Stimulated activated CD4-positive, alpha-beta T cell treated with anti-CD3 and anti-CD28 coated beads, Interleukin-4, amount 100 ng/mL, for 1 hour (primary cell): ENCODE measurements at places on chromosomes 16 and 17.

- DNase-seq: no peak
Measured at GRCh38 chr16:15783985-15784384, 72.8 kb downstream of the MYH11 start.

DNA sequence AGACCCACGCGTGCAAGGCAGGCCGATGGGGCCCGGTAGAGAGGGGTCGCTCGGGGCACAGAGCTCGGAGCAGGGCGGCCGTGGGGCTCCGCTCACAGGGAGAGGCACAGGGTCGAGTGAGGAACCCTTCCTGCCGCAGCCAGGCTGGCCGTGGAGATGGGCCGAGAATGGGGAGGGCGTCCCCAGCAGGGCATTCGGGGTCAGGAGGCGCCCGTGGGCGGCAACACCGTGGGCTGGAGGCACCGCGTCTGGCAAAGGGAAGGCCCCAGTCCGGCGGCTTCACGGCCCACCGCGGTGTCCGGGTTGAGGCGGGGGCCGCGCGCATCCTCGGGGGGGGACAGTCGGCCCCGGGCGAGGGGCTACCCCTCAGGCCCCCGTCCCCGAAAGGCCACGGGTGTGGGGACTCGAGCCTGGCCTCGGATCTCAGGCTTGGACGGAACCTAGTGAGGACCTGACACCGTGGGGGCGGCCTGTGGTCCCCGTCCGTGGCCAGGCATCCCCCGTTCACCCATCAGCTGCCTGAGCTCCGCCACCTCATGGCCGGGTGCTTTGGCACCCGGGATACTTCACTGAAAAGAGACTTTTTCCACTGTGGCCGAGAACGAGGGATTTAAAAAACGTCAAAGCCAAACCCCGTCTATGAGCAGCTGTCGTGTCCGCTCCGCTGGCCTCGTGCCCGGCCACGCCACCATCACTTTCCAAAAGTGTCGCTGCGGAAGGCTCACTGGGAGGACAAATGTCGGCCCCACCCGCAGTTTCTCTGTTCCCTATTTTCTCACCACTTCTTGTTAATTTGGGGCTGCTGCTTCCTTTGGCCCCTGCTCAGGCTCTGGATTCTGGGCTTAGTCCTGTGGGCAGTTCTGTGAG lies 73.6 kb downstream of the METRNL start:
- no peak for DNase-seq

GRCh38 chr16:54477714-54478113 lies 191.1 kb upstream of the IRX3 start:
- DNase-seq: no peak

- DNase-seq: no peak
Measured at GRCh38 chr17:42804918-42805367, 6.3 kb downstream of the CNTD1 start.

GRCh38 chr16:81543571-81543970 lies 99.0 kb downstream of the CMIP start:
- DNase-seq: no peak

- no peak for DNase-seq
Measured at GRCh38 chr17:13626703-13627102, 25.0 kb upstream of the HS3ST3A1 start.

GRCh38 chr17:1469231-1469852 lies 13.3 kb upstream of the CRK start:
- DNase-seq: no peak

DNA sequence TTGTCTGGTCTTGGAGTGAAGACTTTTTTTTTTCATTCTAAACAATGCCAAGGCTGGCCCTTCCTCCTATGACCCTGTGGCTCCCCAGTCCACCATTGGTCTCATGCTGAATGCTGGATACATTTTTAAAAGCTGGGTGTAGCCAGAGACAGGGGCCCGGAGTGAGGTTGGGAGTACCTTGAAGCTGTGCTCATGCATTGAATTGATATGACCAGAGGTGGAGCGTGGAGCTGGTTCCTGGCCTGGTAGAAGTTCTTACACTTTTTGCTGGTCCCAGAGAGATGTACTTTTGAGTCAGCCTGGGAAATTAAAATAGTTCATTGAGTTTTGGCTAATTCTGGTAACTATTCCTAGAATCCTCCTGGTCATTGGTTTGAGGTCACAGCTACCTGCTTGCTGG lies 83.6 kb downstream of the CMIP start:
- DNase-seq: no peak

DNA sequence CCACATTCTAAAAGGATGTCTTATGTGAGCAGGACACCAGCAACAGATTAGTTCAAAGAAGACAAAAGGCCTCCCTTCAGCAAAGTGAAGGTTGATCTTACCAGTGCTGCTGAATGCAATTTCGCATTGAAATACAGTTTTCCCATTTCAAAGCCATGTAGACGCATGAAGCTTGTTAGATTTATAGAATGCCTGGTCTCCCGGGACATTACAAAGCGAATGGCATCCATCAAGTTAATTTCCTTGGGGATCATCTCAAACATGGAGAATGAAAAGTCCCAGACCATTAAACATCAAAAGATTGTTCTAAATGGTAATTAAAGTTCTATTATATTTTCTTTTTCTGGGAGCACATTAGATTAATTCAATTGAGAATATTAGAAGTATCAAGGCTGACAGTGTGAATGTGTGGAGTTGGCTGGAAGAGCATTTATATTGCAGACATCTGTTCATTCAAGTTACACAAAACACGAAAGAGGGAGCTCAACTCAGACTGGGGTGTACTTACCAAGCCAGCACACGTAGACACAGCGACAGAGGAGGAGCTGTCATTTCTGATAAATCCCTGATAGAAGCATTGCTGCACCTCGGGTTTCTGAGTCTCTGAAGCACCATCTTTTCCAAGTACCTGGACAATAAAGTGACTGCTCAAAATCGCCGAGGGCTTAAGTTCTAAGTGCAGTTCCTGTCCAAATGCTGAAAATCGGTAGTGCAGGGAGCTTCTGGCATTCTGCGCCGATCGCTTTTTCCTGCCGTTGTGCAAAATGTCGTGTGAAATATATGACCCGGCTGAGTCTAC lies 3.8 kb downstream of the ADAMTS18 start:
- DNase-seq: no peak

DNA sequence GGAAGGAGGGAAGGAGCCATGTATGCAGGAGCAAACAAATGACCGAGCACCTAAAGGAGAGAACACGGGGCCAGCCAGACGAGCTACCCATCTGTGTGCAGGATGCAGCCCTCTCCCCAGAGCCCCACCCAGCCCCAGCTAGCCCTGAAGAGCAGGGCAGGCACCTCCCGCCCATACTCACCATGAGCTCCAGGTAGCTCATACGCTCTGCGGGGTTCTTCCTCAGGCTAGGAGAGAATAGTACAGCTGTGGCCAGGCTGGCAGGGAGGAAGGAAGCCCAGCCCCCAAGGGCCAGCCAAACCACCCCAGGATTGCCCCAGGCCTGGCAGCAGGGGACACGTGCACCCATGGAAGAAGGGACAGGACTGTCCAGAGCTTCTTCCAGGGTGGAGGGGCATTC lies 81.9 kb downstream of the KCNJ18 start:
- no peak for DNase-seq

DNA sequence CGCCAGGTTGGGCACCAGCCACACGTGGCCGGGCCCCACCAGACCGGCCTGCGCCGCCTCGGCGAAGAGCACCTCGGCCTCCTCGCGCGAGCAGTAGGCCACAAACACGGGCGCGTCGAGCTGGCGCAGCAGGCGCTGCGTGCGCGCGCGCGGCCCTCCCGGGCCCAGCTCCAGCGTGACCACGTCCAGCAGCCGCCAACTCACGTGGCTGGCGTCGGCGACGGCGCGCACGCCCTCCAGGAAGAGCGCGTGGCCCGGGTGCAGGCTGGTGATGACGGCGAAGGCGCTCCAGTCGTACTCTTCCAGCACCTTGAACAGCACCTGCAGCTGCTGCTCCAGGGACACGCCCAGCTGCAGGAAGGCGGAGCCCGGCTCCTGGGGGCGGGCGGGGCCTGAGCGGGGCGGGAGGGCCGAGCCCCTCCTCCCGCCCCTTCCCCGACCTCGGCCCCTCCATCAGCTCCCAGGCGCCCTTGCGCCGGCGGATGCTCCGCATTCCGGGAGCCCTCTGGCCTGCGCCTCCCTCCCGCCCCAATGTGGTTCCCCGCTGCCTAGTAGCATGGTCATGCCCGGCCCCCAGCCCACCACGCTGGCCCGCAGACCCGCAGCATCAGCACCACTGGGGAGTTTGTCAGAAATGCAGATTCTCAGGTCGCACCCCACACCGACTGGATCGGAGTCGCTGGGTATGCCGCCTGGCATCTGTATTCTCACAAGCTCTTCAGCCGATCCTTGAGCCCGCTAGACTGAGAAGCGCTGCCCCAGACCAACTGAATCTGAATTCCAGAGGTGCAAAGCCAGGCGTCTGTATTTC lies 7.2 kb downstream of the GRIN2C start:
- DNase-seq: peak; percentile 70

DNA sequence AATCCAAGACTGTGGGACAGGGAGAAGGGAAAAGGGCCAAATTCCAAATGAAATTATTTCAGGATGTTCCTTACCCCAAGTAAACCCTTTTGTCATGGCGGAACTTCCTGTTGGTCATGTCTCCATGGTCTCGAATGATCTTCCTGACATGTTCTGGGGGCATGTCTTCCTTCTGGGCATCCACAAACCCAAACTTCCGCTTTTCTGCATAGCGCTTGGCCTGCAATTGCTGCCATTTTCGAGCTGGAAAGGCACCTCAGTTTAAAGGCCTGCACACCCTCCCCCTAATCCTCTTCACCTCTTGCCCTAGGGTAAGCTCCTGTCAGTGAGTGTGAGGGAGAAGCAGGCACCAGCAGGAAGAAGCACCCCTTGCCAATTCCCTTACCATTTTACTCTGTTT lies 1.2 kb downstream of the PRPF8 start:
- no peak for DNase-seq

DNA sequence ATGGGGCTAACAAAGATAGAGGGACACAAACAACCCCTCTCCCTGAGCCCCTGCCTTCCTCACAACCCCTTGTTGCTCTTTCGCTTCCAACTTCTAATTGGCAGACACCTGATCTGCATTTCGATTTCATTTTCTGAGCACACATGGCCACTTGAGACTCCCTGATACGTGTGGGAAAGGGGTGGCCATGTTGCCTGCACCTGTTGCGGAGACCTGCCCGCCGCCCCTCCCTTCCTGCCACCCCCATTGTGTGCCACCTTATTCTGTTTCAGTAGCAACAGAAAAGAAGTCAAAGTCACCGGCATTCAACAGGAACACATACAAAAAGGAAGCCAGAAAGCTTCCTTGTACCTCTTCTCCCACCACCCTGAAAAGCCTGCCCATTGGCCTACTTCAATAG lies 254.7 kb upstream of the SOX9 start:
- no peak for DNase-seq

DNA sequence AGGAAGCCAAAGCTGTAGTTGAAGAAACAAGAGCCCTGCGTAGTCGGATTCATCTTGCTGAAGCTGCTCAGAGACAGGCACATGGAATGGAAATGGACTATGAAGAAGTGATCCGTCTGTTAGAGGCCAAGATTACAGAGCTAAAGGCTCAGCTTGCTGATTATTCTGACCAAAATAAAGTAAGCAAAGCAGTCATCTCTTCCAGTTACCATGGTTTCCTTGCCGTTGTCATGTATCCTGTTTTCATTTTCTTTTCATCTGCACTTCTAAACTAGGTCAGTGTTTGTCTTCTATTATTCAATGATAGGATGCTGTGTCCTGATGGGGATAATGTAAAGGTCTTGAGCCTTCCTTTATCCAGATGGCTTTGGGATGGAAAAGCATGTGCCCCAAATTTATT lies 104.3 kb downstream of the STXBP4 start:
- DNase-seq: no peak

DNA sequence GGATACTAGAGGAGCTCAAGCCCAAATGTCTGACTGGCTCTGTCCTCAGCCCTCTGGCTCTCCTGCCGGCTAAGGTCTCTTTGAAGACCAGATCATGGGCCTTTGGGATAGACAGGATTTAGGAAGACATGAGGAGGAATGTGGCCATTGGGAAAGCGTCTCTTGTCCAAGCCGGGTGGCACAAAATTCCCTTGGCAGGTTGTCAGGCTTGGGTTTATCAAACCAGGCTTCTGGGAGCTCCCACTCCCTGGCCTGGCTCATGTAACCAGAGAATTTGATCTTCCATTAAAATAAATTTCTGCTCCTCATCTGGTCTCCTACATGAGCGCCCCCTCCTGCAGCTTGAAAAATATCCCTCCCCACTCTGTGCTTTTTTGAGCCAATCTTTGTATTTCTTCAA lies 71.1 kb downstream of the IRX3 start:
- DNase-seq: no peak

GRCh38 chr16:84056933-84057332 lies 14.3 kb upstream of the SLC38A8 start:
- DNase-seq: no peak

- DNase-seq: peak; percentile 21
Measured at GRCh38 chr17:55265311-55266021, 706 bp downstream of the HLF start.

- no peak for DNase-seq
Measured at GRCh38 chr16:29727452-29727851, 18.3 kb downstream of the C16orf54 start.

DNA sequence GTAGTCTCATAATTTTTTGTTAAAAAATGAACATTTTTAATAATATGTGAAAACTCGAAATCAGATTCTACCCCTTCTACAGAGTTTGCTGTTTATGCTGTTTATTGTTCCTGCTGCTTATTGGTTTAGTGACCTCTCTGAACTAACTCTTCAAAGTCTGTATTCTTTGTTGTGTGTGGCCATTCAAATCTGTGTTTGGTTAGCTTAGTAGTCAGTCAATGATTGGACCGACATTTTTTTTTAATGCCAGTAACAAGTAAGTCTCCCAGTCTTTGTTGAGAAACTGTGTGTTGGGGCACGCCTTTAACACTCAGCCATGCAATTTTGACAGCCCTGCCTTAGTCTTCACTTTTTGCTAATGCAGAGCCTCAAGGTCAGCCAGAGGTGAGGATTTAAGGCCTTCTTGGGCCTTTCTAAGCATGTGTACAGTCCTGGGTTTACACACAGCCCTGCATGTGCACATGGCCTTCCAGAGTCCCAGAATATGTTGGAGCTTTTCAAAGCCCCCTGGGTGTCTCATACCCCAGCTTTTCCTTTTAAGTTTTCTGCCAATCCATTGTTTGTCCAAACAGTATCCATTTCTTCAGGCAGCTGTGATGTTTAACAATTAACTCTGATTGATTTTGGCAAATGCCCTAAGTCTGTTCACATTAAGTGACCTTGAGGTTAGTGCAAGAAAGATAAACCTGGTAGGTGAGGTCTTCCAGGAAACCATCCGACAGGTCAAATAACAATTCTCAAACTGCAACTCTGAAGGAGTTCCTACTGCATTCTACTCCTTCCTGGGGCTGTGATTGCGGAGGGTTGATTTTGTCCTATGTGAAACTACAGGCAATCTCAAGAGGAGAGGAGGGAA lies 389.3 kb downstream of the PMP22 start:
- DNase-seq: no peak

- DNase-seq: no peak
Measured at GRCh38 chr16:85828166-85828565, 28.7 kb downstream of the COX4I1 start.

GRCh38 chr17:78729641-78730040 lies 52.4 kb downstream of the CYTH1 start:
- DNase-seq: no peak

- DNase-seq: no peak
Measured at GRCh38 chr16:11141409-11142260, 114.4 kb downstream of the SOCS1 start.
